Activated CD4-positive, alpha-beta T cell treated with anti-CD3 and anti-CD28 coated beads, Interleukin-2, amount 50 U/mL, for 48 hours (primary cell): ENCODE measurements at places on chromosomes 4 and X.

DNA sequence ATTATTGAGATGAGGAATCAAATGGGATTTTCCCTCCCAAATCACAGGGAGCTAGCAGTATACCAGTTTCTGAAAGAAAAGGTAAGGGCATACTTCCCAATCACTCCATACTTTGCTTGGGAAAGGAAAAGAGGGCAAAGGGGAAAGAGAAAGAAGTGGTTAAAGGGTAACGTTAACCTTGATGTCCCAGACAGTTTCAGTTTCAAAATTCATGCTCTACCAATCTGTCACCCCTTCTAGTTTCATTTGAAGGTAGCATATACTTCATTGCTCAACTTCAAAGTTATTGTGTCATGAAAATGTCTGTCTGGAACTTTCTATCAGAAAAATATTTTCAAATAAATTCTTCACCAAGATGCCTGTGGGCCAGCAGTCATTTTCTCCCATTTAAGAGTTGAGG, 16.0 kb downstream of the TNMD start:
- DNase-seq = no peak

- no peak for DNase-seq
Observed at GRCh38 chr4:17722356-17722700, 59.1 kb downstream of the FAM184B start.

DNA sequence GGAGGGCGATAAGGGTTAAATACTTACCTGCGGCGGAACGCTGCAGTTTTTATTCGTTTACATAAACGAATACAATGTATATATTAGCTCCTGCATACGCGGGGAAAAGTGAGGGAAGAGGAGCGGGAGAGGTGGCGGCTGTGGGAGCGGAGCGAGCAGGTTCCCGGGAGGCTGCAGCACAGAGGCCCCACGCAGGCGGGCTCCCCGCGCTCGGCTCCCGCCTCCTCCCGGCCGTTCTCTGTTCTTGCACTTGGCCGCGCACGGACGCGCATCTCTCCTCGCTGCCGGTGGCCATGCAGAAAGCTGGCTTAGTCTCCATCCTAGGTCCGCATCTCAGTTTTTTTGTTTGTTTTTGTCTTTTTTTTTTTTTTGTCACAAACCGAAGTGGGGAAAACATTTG, 340.4 kb upstream of the FAT1 start:
- DNase-seq = no peak

GRCh38 chr4:61540944-61541343, 340.8 kb downstream of the ADGRL3 start:
- no peak for DNase-seq

- DNase-seq = no peak
Observed at GRCh38 chr4:88812420-88812819, 114.8 kb upstream of the NAP1L5 start.

GRCh38 chr4:188025476-188025875, 29.9 kb downstream of the ZFP42 start:
- DNase-seq = no peak

DNA sequence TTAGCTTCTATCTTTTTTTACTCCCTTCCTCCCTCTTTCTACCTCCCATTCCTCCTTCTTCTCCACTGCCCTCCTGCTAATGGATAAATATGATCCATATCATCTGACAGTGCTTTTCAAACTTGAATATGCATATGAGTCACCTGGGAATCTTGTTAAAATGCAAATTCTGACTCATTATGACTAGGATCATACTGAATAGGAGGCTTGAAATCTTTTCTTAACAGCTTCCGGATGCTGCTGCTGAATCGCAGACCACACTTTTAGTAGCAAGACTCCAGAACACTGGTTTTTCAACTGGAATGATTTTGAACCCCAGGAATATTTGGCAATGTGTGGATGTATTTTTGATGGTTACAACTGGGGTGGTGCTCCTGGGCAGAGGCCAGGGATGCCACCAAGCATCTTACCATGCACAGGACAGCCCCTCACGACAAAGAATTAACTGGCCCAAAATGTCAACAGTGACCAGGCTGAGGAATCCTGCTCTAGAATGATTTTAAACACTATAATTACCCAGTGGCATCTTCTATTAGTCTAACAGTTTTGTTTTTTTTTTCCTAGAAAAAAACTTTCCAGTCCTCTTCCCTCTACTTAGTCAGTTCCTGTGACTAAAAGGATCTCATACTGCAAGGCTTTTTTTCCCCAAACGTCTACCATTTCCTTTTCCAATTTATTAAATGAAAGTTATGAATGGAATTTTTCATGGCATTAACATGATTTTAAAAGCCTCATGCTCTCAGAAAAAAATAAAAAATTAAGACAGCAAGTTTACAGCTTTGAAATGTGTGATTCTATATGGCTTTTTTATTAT, 10.6 kb upstream of the PYURF start:
- no peak for DNase-seq

- no peak for DNase-seq
Observed at GRCh38 chrX:6599230-6599860, 64.4 kb upstream of the VCX3A start.

DNA sequence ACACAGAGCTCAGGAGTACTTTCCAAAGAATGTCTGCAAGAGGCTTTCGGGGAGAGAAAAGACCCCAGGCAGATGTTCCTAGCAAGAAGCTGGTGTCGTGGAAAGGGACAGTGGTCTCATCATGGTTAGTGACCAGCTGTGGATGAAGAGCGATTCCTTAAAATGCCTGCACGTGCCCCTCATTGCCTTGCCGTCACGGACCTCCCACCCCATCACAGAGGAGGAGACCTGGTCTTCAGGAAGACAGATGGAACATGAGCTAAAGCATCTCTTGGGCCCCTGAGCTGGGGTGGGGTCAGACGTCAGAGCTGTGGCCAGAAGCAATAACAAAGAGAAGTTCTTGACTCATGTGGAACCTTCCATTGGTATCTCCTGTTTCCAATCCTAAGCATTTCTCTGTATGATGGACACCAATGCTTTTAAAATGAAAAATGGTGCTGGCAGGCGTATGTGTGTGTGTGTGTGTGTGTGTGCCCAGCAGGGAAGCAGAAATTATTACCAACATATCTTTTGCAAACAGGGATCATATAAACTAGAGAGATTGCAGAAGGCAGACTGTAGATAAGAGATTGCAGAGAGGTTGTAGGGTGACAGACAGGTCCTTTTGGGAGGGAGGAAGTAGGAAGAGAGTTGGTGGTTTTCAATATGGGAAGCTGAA, 25.2 kb upstream of the ASMTL start:
- DNase-seq = no peak

DNA sequence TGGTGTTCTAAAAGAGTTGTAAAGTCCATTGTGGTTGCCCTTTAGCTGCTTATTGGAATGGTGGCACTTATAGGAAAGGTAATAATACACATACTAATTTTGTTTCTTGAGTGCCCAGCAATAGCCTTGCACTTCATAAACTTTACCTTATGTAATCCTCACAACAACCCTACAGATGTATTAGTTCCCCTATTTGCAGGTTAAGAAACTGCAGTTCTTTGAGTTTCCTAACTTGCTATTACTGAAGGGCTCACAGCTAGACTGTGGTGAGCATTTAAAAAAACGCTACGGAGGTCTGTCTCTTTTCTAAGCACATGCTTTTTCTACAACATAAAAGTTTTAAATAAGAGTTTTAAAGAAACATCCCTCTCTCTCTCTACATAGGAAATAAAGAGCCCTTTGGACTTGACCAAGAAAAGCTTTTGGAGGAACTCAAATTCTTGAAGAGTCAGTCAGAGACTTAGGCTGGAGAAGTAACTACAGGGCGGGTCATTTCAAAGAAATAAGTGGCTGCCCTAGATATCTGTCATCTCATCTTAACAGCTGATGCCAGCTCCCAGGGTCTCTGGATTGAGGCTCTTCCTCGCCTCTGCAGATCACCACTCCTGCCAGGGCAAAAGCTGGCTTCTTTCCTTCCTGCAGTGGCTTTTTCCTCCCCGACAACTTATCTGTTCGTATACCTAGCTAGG, 42.0 kb upstream of the FBXW7 start:
- no peak for DNase-seq

DNA sequence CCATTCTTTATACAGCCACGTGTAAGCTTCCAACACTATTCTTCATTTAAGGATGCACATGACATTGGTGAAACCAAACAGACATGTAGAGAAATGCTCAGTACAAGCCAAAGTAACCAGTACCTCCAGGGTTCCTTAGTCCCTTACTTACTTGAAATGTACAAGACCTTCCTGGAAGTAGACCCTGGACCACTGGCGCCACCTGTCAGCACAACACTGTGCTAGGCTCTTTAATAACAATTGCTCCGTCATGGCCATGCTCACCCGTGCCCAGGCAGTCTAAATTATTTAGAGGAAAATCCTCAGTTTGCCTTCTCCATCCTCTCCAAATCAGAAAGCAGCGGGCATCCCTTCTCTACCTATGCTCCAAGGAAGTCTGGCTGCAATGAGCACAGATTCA, 52.7 kb downstream of the ADGRA3 start:
- DNase-seq = peak; percentile 25

- no peak for DNase-seq
Observed at GRCh38 chr4:125432078-125432477, 117.3 kb downstream of the FAT4 start.

DNA sequence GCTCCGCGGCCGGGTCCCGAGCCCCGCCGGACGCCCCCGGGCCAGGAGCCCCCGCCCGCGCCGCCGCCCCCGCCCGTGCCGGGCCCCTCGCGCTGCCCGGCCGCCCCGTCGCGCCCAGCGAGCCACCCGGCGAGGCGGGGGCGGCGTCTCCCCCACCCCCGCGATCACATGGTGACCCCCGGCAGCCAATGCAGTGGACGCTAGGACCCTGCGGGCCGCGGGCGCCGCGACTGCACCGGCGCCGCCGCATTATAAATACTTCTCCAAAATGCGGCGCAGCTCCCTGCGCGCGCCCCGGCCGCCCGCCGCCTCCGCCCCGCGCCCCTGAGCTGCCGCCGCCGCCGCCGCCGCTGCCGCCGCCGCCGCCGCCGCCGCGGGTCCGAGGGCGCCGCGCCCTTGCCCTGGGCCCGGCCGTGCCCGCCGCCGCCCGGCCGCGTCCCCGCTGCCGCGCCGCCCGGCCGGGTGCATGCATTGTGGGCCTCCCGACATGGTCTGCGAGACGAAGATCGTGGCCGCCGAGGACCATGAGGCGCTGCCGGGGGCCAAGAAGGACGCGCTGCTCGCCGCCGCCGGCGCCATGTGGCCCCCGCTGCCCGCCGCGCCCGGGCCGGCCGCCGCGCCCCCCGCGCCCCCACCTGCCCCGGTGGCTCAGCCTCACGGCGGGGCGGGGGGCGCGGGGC, at the start of gene NAT8L:
Gene NAT8L, plus strand, starts transcription at position 282 of the 680 bp plus-strand sequence. Its CDS starts 185 bp downstream, at position 467.
- no peak for DNase-seq

GRCh38 chr4:6551660-6552059, 23.3 kb upstream of the MAN2B2 start:
- DNase-seq = no peak

DNA sequence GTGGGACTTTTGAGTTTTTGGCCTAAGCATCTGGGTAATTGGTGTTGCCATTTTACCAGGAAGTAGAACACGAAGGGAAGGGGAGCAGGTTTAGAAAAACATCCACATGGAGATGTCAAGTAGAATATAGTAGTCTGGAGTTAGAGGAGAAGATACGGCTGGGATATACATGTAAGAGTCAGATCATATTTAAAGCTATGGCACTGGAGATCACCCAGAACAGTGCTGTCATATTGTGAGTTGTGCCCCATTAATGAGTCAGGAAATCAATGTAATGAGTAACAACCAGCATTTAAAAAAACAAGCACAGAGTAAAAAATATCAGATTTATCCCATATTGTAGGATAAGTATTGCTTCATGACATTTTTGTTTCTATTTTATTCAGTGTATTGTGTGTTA, 4.2 kb downstream of the GSTCD start:
- DNase-seq = no peak

GRCh38 chr4:91916219-91916618, 387.5 kb upstream of the GRID2 start:
- no peak for DNase-seq

DNA sequence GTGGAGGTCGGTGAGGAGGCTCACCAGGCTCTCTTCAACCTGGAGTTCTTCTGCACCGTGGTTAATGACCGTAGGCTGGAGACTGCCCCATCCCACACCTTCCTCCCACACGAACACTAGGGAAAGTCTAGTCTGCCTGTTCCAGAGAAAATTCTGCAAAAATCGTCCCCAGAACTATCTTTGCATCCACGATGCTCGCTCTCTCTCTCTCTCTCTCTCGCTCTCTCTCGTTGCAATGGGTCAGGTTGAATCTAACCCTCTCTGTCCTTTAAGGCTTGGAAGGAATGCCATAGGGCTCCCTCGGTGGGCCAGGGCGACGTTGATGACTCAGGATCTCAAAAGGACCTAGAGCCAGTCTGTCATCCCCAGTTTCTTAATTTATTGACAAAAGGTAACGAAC, 111.4 kb downstream of the DCTD start:
- DNase-seq = no peak

DNA sequence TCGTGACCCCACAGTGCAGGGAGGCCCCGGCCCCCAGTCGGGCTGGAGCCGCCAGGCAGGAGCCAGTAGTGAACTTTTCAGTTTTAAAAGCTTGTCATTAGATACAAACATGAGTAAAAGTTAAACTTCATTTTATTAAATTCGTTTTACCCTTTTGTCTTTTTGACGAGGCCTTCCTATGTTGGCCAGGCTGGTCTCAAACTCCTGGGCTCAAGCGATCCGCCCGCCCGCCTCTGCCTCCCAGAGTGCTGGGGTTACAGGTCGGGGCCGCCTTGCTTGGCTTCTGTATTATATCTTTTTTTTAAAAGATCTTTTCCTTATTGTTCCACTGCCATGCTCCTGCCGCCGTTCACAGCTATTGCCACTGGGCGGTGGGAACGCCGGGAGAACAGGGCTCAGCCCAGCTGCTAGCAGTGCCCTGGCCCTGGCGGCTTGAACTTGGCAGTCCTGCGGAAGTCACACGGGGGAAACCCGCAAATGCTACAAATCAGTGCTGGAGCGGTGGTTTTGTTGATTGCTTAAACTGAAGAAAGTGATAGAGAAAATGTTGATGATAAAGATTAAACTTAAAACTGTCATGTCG, 968 bp upstream of the NELFA start:
- DNase-seq = peak; percentile 62

DNA sequence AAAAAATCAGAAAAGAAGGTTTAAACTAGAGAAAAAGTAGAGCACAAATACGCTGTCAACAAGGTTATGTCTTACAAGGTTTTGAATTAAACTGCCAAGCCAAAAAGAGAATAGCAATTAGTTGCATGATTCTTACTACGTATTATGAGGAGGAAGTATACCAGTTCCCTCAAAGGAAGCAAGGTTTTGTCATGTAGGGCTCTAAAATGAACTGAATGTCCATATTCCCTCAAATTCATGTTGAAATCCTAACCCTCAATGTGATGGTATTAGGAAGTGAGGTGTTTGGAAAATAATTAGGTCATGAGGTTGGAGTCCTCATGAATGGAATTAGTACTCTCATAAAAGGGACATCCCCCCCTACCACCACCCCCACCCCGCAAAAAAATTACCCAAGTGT, 201.0 kb downstream of the FBXW7 start:
- DNase-seq = no peak
